ENCODE measurements at places on chromosomes 5 and 9.

DNA sequence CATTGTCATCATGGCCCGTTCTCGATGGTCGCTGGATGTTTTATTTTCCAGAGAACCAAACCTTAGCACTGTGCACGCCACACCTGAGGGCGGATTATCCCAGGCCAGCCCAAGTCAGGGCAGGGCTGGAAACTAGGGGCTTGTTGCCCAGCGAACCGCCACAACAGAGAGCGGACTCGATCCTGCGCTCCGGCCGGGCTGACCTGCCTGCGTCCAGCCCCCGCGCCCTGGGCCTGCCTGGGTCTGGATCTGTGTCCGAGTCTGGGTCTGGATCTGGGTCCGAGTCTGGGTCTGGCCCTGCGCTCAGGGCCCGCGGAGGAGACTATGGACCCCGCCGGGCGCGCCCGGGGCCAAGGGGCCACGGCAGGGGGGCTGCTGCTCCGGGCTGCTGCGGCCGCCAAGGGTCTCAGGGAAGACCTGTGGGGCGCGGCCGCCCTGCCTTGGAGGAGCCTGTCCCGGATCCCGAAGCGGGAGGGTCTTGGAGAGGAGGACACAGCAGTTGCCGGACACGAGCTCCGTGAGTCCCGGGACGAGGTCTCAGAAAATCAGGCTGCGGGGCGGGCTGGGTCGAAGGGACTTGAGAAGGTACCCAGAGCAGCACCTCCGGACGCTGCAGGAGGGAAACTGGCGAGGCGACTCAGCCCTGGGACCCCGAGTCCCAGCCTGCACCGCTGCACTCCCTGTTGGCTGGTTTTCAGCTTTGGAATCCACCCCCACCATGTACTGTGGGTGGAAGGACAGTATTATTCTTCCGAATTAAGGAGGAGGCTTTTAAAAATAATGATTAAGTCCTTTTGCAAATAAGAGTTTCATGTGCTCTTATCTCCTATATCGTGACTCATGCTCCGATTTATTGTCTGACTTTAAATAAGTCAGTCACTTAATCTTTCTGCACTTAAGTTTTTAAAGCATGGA is at the start of gene ANKDD1B:
Gene ANKDD1B (plus strand): TSS at position 143 of the 915 bp plus-strand sequence. CDS start 182 bp downstream, at position 325.
- peak; percentile 49 for DNase-seq

DNA sequence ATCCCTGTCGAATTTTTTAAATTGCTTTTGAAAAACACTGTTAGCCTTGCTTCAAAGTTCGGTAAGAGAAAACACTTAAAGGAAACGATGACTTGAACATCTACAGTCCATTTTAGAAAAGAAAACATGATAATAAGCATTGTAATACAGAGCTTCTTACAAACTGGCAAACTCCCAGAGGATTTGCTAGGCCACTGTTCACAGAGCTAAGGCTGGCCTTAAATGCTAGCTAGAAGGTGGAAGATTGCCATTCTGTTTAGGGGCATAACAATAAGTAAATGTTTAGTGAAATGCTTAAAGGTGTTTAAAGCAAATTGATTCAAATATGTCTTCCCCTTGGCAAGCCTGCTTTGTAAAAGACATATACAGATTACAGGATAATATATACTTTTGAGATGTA is 169.6 kb downstream of the TLE4 start:
- DNase-seq: no peak

DNA sequence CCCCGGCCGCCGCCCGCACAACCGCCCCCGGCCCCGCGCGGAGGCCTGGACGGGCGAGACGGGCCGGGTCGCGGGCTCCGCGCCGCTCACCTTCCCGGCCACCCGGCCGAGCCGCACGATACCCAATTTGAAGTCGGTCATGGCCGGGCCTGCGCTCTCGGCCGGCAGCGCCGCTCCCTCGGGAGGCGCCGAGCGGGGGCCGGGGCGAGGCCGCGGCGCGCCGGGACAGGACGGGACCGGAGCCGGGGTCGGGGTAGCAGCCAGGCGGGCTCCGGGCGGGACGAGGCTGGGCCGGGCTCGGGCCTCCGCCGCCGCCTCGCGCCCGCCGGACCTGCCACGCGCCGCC is 216 bp downstream of the ZMYND19 start:
- DNase-seq: no peak

GRCh38 chr5:36531401-36531800 is 75.0 kb upstream of the SLC1A3 start:
- no peak for DNase-seq

DNA sequence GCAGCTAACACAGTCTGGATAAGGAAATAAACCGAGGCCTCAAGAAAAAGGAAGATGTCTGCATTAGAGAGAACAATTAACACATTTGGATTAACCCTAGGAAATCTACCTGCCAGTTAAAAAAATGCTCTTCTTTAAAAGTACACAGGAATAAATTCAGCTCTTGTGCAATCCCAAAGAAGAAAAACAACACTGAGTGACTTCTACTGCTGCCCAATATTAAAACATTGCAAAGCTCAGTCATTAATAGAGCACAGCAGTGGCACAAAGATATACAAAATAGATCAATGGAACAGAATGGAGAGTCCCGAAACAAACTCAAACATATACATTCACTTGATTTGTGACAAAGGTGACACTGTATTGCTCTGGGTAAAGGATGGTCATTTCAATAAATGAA is 119.7 kb downstream of the GNAQ start:
- no peak for DNase-seq

GRCh38 chr5:136094913-136095641 is 37.6 kb upstream of the SMAD5 start:
- no peak for DNase-seq

GRCh38 chr9:35729700-35730485 is 2.1 kb downstream of the TLN1 start:
- peak; percentile 91 for DNase-seq

DNA sequence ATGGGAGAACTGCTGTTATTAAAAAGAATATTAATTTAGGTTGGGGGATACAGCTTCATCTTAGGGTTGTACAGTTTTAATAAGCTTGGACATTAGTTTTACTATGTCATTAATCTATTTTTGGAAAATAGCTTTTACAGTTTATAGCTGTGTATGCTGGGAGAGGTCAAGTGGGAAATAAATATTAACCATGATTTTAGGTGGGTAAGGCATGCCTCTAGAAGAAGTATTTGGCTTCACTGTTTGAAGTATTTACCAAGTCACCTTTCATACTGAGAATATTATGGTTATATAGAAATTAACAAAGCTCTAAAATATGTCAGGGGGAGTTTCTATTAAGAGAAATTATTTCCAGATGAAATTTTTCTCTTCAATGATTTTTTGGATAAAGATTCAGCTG is 5.2 kb downstream of the C5orf22 start:
- DNase-seq: no peak

GRCh38 chr5:103587185-103587748 is 24.7 kb upstream of the NUDT12 start:
- DNase-seq: no peak

DNA sequence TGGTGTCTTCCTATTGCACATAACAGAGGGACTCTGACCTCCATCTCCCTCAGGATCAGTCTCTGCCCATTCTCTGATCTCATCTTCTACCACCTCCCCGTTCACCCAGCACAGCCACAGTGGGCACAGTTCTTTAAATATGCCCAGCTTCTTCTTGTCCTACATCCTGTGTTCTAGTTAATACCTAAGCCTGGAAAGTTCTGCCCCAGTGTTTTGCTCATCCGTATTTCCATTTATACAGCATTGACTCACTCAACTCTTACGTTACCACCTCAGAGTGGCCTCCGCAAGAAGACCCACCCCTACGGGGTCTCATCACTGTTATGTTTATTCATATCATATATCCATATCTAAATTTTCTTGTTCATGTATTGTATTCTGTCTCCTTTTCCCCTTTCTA is 315.5 kb downstream of the ADGRV1 start:
- DNase-seq: no peak

DNA sequence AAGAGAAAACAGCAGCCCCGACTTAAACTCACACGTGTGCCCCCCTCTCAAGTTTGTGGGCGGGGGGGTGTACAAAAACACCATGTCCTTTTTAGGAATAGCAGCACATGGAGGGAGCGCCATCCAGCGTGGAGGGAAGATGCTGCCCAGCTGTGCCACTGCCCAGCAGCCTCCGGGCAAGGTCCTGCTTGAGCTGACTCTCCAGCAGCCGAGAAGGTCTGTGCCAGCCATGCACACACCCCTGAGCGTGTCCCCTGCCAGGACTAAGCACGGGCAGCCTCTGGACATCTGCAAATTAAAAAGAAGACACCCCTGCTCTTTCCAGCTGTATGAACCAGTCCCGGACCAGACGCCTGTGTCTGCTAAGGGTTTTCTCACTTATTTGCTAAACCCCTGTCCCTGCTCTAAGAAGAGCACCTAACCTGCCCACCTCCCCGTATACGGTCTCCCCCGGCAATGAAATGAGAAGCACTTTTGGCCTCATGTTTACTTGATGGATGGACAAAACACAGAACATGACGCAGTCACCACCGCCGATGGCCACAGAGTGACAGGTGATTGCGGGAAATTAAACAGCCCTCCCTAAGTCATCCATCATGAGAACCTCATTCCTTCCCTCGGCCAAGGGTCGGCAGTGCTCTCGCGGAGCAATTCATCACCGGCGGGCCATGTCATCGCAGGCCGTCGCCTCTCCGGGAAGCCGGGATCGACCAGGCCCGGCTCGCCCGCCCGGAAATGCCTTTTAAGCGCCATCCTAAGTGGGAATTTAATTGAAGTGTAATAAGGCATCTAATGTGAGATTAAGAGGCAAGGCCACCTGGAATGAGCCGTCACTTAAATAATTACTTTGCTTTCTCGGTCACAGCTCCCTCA is 96.9 kb downstream of the OLFM1 start:
- DNase-seq: no peak

GRCh38 chr9:98522487-98522886 is 186.2 kb downstream of the GABBR2 start:
- no peak for DNase-seq

GRCh38 chr5:159412284-159413046 is 82.2 kb upstream of the IL12B start:
- DNase-seq: peak; percentile 84

GRCh38 chr9:99257723-99258389 is 35.8 kb downstream of the SEC61B start:
- DNase-seq: no peak

GRCh38 chr5:79961716-79962574 is 29.1 kb downstream of the MTX3 start:
- peak; percentile 16 for DNase-seq

- no peak for DNase-seq
These were observed 104.8 kb upstream of the LMX1B start for GRCh38 chr9:126508928-126509327.

DNA sequence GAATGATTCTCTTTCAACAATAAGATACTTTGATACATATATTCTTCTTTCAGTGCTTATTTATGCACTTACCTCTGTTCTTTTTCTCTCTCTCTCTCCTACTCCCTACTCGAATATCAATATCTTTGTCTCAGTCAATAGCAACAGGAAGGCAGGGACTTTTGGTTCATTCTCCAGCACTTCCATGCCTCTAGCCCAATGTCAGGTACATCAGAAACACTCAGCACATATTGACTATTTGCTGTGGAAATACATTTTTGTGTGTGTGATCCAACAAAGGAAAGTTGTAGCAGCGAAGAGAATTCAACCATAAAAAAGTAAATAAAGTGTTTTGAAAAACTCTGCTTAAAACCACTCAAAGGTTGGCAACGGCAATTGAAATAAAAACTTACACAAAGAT is 12.6 kb downstream of the DIRAS2 start:
- no peak for DNase-seq

- peak; percentile 84 for DNase-seq
These were observed 101.3 kb downstream of the RASEF start for GRCh38 chr9:82961504-82962125.

DNA sequence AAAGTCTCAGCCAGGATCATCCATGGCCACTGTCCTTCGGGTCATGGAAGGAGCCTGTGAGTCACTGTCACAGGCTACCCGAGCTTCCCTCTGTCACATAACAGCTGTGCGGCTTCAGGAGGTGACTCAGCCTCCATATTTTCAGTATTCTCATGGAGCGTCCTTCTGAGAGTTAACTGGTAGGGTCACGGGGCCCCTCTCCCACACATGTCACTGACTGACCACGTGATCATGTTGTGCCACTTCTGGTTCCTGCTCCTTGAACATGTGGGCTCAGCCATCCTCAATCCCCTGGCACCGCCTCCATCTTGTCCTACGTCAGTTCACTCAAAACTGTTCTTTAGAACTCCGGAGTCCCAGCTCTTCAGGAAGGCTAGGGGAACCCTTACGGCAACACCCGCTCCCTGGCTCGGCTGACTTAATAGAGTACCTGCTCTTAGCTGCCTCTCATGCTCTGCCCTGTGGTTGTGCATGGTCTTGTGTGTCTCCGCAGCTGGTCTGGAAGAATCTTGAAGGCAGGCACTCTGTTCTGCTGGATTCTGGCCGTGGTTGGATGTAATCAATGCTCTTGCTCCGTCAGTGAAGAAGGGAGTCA is 182.8 kb downstream of the ICE1 start:
- DNase-seq: peak; percentile 17

DNA sequence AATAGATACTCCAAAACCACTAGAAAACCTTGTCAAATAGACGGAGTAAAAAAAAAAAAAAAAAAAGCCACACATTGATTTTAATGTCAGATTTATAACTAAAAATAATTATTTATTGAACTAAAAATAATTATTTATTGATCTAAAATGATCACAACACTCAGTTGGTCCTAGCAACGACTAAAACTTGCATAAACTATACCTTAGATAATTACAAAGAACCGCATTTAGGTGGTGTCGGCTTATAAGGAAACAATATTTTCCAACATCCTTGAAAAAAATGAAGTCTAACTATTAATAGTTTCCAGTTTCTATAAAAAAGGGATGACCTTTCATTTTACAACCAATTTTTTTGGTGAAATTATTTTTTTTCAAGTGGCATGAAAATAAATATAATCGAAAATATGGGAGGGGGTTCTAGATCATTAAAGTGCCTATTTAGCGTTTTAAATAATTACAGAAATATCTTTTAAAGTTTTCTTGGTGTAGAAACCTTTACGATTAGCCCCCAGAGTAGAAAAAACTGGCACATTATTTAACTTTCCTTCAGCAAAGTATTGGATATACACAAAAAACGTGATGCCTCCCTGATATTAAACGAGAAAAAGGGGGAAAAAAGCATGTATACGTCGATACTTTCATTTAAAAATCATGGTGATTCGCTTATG is 3.7 kb downstream of the ARRDC3 start:
- DNase-seq: no peak

DNA sequence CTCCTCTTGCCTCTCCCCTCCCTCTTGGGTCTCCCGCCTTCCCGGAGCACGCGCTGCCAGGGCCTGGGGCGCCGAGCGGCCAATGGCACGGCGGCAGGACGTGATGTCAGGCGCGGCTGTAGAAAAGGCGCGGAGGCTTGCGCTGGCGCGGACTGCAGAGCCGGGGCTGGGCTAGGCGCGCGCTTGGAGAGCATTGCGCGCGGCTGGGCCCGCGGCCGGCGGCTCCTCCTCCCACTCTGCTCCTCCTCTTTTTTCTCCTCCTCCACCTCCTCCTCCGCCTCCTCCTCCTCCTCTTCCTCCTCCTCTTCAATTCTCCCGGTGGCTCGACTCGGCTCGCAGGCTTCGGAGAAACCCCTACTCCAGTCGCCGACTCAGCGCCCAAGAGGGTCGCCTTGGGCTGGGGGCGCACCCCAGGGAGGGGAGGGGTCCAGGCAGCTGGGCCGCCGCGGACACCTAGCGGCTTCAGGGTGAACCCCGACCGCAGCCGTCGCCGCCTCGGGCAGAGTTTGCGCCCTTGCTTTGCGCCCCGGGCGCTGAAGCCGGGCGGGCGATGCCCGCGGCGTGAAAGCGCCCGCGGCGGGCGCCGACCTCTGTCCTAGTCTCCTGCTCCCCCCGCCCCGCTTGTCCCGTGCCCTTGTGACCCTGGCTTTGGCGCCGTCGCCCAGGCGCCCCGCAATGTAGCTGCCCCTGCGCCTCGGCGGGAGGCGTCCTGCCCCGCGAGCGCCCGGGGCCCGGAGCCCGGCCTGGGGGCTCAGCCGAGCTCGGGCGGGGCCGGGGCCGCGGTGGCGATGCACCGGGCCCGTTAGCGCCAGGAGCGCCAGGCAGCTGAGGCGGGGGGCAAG is at the start of gene LHX2:
Gene LHX2 (plus strand): TSS at position 309 of the 842 bp plus-strand sequence. CDS start 581 bp downstream, outside the sequence.
- DNase-seq: peak; percentile 100

Data from Daoy (cell line).